SK-N-DZ (cell line): ENCODE measurements at places on chromosomes 2 and 18.

DNA sequence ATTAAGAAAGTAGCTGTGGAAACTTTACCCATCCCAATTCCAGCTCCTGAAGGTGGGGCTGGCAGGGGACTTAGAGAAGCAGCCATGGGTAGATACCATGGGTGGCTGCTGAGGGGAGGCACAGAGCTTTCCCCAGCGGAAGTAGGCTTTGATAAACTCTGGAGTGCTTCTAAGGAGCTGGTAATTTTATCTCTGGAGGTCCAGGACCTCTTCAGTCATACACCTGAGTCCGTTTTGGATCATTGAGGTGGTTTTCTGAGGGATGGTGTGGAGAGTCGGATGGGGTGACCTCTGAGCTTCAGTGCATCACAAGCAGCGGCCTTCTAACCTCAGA is 36.7 kb upstream of the BMP10 start:
- DNase-seq, result no peak

- DNase-seq, result no peak
Measured at GRCh38 chr2:49982871-49983270, 828.6 kb upstream of the FSHR start.

DNA sequence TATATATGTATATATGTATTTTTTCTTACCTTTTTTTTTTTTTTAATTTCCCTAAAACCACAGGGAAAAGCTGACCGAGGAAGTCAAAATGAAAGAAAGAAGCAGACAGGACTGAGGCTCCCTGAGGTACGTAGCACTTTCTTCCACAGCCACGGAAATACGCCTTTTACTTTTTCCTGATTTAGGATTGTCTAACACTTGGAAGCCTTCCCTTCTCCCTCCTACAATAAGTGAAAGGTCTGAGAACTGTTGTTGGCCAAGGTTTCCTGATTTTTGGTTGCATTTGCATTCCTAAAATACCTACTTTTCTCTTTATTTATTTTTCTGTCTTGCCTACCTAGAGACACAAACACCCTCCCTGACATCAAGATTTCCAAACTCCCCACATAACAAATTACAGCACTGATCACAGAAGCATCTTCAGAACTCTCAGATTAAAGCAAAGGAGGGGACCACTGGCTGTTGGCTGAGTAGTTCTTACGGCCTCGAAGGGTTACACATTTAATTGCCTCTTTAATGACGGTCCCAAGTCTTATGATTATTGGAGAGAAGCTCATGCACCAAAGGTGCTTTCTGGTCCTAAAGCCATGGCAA is 778.5 kb upstream of the FANCL start:
- no peak for DNase-seq

DNA sequence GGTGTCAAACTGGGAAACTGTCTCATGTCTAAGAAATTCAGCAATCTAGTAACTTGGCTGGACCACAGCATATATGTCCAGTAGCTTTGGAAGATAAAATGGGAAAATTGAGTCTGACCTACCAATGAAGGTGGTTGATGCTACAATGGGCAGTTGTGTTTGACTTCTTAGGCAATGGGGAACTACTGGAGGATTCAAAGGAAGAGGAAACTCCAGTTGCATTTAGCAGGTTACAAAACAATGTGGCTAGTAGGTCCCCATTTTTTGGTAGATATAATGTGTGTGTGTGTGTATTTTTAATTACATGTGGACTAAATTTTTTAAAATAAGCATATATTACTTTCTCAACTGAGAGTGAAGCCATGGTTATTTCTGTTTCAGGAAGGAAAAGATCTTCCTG is 427.7 kb downstream of the NBAS start:
- no peak for DNase-seq
